ENCODE measurements at places on chromosomes 7 and 10. TPM values are rescaled to one million over a fixed set of nuclear protein-coding genes. Genes with fewer than 3 reads are reported as not detected.
A peak's percentile ranks its signal among the peaks of the same experiment; 100 is the strongest.

DNA sequence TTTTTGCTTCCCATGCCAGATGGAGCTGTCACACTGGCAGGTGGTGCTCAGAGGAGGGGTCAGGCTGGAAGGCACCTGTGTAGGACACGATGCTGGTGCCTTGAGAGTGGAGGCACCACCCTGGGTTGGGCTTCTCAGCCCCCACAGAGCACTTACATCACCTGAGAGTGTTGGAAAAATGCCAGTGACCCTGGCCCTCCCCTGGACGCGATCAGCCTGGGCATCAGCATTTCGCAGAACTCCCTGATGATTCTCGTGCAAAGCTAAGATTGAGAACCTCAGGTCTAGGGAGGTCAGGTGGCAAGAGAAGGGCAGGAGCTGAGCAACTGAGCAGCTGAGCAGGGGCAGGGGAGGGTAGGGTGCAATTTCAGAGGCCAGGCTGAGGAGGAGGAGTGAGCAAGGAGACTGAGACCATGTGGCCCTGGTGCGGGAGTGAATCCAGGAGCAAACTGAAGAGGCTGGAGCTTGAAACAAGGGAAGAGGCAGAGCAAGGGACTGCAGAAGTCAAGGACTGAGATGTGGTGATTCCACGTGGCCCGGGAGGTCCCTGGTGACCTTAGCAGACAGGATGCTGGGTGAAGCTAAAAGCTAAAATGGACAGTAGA, 24.7 kb upstream of the GRID1 start:
- peaks cover 12% of the 10 kb centered on the region for H3K4me1 ChIP-seq
- no peak overlapping the region for H3K27ac ChIP-seq
- H3K4me3 ChIP-seq, result no peak overlapping the region

DNA sequence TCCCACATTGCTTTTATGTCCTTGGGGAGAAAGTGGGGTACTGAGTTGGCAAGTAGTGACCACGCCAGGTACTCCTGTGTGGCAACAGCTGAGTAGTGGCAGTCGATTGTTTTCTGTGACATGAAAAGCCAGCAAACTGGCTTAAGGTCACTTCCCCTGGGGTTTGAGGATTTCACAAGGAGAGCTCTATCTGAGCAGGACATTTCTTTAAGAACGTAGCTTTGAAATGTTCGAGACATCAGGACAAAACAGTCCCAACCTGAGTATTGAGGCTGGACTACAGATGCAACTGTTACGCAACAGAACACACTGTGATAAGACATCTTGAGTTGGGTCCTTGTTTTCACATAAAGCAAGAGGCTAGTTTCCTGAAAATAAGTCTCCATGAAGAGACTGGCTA, 146.7 kb upstream of the KLF14 start:
- no peaks in the 10 kb centered on the region for H3K27me3 ChIP-seq
- DNase-seq, result no peak
- no peak overlapping the region for H3K4me3 ChIP-seq
- peaks cover 88% of the 10 kb centered on the region for H3K36me3 ChIP-seq
- H3K27ac ChIP-seq, result no peak overlapping the region
- no peaks in the 10 kb centered on the region for H3K4me1 ChIP-seq

GRCh38 chr7:2233926-2234325, 1.2 kb upstream of the MAD1L1 start:
- no peak overlapping the region for H3K27ac ChIP-seq
- no peaks in the 10 kb centered on the region for H3K27me3 ChIP-seq
- H3K4me3 ChIP-seq, result no peak overlapping the region
- H3K36me3 ChIP-seq, result peaks cover 31% of the 10 kb centered on the region

DNA sequence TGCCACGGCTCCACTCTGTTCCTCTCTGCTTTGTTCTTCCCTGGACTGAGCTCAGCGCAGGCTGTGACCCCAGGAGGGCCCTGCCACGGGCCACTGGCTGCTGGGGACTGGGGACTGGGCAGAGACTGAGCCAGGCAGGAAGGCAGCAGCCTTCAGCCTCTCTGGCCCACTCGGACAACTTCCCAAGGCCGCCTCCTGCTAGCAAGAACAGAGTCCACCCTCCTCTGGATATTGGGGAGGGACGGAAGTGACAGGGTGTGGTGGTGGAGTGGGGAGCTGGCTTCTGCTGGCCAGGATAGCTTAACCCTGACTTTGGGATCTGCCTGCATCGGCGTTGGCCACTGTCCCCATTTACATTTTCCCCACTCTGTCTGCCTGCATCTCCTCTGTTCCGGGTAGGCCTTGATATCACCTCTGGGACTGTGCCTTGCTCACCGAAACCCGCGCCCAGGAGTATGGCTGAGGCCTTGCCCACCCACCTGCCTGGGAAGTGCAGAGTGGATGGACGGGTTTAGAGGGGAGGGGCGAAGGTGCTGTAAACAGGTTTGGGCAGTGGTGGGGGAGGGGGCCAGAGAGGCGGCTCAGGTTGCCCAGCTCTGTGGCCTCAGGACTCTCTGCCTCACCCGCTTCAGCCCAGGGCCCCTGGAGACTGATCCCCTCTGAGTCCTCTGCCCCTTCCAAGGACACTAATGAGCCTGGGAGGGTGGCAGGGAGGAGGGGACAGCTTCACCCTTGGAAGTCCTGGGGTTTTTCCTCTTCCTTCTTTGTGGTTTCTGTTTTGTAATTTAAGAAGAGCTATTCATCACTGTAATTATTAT, 1.2 kb downstream of the CLDN4 start:
- H3K4me3 ChIP-seq, result no peak overlapping the region
- H3K36me3 ChIP-seq, result no peaks in the 10 kb centered on the region
- no peaks in the 10 kb centered on the region for H3K27me3 ChIP-seq
- peaks cover 27% of the 10 kb centered on the region for H3K4me1 ChIP-seq
- no peak overlapping the region for H3K27ac ChIP-seq

- H3K27me3 ChIP-seq, result no peaks in the 10 kb centered on the region
- no peak for DNase-seq
- H3K36me3 ChIP-seq, result no peaks in the 10 kb centered on the region
- no peaks in the 10 kb centered on the region for H3K4me1 ChIP-seq
These were observed 34.8 kb downstream of the MGMT start for GRCh38 chr10:129501652-129502436.

- H3K36me3 ChIP-seq, result no peaks in the 10 kb centered on the region
- H3K27ac ChIP-seq, result no peak overlapping the region
- no peaks in the 10 kb centered on the region for H3K4me1 ChIP-seq
- H3K4me3 ChIP-seq, result no peak overlapping the region
- no peak for DNase-seq
These were observed 32.9 kb upstream of the BPGM start for GRCh38 chr7:134613623-134614347.

- no peak overlapping the region for H3K27ac ChIP-seq
- H3K4me3 ChIP-seq, result no peak overlapping the region
- no peaks in the 10 kb centered on the region for H3K4me1 ChIP-seq
- H3K36me3 ChIP-seq, result peaks cover 51% of the 10 kb centered on the region
- DNase-seq, result no peak
These were observed 32.1 kb downstream of the LMOD2 start for GRCh38 chr7:123687727-123688126.

- DNase-seq, result no peak
- no peaks in the 10 kb centered on the region for H3K4me1 ChIP-seq
- H3K4me3 ChIP-seq, result no peak overlapping the region
- no peaks in the 10 kb centered on the region for H3K36me3 ChIP-seq
- H3K27ac ChIP-seq, result no peak overlapping the region
- no peaks in the 10 kb centered on the region for H3K27me3 ChIP-seq
These were observed 28.9 kb upstream of the CREB3L2 start for GRCh38 chr7:138030679-138031351.

DNA sequence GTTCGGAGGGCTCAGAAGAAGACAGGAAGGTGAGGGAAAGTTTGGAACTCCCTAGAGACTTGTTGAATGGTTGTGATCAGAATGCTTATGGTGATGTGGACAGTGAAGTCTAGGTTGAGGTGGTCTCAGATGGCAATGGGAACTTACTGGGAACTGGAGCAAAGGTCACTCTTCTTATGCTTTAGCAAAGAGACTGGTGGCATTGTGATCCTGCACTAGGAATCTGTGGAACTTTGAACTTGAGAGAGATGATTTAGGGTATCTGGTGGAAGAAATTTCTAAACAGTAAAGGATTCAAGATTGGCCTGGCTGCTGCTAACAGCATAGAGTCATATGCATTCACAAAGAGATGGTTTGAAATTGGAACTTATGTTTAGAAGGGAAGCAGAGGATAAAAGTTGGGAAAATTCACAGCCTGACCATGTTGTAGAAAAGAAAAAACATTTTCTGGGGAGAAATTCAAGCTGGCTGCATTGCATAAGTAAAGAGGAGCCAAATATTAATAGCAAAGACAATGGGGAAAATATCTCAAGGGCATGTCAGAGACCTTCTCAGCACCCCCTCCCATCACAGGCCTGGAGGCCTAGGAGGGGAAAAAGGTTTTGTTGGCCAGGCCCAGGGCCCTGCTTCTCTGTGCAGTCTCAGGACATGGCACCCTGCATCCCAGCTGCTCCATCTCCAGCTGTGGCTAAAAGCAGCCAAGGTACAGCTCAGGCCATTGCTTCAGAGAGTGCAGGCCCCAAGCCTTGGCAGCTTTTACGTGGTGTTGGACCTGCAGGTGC, 26.0 kb upstream of the ARHGAP12 start:
- no peaks in the 10 kb centered on the region for H3K27me3 ChIP-seq
- H3K4me1 ChIP-seq, result peaks cover 3% of the 10 kb centered on the region
- no peak overlapping the region for H3K4me3 ChIP-seq
- no peak overlapping the region for H3K27ac ChIP-seq
- no peaks in the 10 kb centered on the region for H3K36me3 ChIP-seq
- DNase-seq, result no peak

GRCh38 chr10:123134915-123135414, 805 bp upstream of the HMX3 start:
- H3K27me3 ChIP-seq, result peaks cover 73% of the 10 kb centered on the region
- no peak overlapping the region for H3K27ac ChIP-seq
- H3K36me3 ChIP-seq, result no peaks in the 10 kb centered on the region
- DNase-seq, result no peak
- H3K4me3 ChIP-seq, result peak overlapping the region; percentile 47
- H3K4me1 ChIP-seq, result peaks cover 59% of the 10 kb centered on the region

DNA sequence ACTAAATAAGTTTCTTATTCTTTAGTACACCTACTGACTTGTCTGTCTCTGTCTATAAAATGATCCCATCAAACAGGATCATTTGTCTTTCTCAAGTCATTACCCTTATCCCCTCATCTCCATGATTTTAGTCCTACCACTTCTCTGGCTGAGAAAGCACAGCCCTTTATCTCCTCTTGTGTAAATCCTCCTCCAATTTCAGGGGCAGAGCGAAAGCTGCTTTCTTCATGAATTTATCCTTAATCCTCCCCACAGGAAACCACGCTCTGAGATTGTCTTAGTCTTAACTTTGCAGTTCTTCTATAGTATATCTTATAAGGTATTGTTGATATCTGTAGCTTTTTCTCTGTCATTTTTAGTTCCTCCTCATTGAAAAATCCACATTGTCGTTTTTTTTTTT, 239.7 kb upstream of the PLXDC2 start:
- H3K27me3 ChIP-seq, result no peaks in the 10 kb centered on the region
- no peaks in the 10 kb centered on the region for H3K4me1 ChIP-seq
- H3K4me3 ChIP-seq, result no peak overlapping the region
- no peak for DNase-seq
- H3K36me3 ChIP-seq, result no peaks in the 10 kb centered on the region

- peaks cover 25% of the 10 kb centered on the region for H3K36me3 ChIP-seq
- no peaks in the 10 kb centered on the region for H3K4me1 ChIP-seq
- no peak overlapping the region for H3K4me3 ChIP-seq
- no peak overlapping the region for H3K27ac ChIP-seq
These were observed 29.5 kb downstream of the SGPL1 start for GRCh38 chr10:70845256-70845655.

DNA sequence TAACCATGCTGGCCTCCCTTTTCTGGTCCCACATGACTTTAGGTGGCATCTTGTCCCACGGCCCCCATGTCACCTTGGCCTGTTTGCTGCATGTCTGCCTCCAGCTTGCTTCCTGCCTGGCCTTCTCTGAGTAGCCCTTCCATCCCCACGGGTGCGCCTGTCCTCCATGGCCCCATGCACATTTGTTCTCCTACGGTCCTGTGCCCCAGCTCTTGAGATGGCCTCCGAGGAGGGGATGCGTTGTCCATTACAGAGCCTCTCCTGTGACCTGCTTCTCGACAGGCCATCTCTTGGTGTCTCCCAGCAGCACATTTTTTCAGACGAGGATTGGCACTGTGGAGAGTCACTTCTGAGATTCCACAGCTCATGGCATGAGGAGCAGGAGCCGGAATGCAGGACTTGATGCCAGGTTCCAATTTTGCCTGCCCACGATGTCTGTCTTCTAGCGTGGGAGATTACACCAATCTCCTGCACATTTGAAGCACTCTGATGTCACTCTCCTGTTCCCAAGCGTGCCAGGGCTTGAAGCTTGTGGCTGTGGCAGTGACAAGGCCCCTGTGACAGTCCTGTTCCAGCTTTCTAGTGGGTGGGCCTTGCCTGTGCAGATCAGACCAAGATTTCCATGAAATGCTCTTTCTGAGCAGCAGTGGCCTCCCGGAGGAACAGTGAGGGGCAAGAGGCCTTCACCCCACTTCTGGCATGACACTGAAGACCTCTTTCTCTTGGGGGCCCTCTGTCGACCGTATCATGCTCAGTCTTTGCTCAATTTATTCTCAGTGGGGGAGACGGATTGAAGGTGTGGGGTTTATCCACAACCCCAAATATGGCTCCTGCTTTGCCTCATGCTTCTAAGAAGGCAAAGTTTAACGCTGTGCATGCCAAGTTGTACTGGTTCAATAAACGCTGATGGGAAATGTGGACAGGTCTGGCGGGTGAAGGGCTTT, 13.4 kb downstream of the WDFY4 start:
- DNase-seq, result no peak
- no peaks in the 10 kb centered on the region for H3K27me3 ChIP-seq
- no peak overlapping the region for H3K27ac ChIP-seq
- no peaks in the 10 kb centered on the region for H3K4me1 ChIP-seq
- no peaks in the 10 kb centered on the region for H3K36me3 ChIP-seq

DNA sequence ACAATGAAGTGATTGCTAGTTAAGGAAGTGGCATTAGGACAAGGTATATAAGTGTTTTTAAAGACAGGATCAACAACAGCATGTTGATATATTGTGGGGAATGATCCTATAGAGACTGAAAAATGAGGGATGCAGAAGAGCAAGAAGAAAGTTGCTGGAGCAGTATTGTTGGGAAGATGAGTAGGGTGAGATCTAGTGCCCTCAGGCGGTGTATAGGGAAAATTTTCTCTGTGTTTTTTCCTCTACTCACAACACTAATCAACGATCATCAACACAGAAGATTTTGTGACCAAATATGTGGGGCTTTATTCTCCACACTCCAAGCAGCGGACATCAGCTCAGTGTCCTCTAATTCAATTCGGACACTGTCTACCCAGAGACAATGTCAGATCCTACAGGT, 9.6 kb upstream of the PTTG1IP2 start:
- H3K4me3 ChIP-seq, result no peak overlapping the region
- no peak for DNase-seq
- H3K27me3 ChIP-seq, result no peaks in the 10 kb centered on the region

- no peak overlapping the region for H3K27ac ChIP-seq
- H3K4me3 ChIP-seq, result no peak overlapping the region
- H3K4me1 ChIP-seq, result no peaks in the 10 kb centered on the region
- no peaks in the 10 kb centered on the region for H3K36me3 ChIP-seq
- DNase-seq, result no peak
These were observed 75.3 kb downstream of the POLL start for GRCh38 chr10:101512738-101513137.

GRCh38 chr10:99548041-99548530, 15.3 kb downstream of the NKX2-3 start:
- no peak overlapping the region for H3K27ac ChIP-seq
- H3K27me3 ChIP-seq, result peaks cover 11% of the 10 kb centered on the region
- no peak overlapping the region for H3K4me3 ChIP-seq
- DNase-seq, result no peak

GRCh38 chr7:107387128-107387527, 82.7 kb upstream of the GPR22 start:
- H3K4me1 ChIP-seq, result no peaks in the 10 kb centered on the region
- DNase-seq, result no peak
- no peaks in the 10 kb centered on the region for H3K27me3 ChIP-seq

The DDC gene
- not detected for total RNA-seq

The ITGA8 gene
- total RNA-seq, result not detected

The BEND7 gene
- not detected for total RNA-seq

The C7orf25 gene
- total RNA-seq, result 2.1 TPM

The ENO4 gene
- not detected for total RNA-seq

The SPDYE6 gene
- not detected for total RNA-seq

All from CD4-positive, alpha-beta T cell (primary cell).